NCI-H1417 treated with DMSO at 0.1 percent for 48 hours (cell line): ENCODE measurements at places on chromosomes 6 and 20.

GRCh38 chr20:19568128-19568527 is 189.9 kb upstream of the RIN2 start:
- DNase-seq = no peak

DNA sequence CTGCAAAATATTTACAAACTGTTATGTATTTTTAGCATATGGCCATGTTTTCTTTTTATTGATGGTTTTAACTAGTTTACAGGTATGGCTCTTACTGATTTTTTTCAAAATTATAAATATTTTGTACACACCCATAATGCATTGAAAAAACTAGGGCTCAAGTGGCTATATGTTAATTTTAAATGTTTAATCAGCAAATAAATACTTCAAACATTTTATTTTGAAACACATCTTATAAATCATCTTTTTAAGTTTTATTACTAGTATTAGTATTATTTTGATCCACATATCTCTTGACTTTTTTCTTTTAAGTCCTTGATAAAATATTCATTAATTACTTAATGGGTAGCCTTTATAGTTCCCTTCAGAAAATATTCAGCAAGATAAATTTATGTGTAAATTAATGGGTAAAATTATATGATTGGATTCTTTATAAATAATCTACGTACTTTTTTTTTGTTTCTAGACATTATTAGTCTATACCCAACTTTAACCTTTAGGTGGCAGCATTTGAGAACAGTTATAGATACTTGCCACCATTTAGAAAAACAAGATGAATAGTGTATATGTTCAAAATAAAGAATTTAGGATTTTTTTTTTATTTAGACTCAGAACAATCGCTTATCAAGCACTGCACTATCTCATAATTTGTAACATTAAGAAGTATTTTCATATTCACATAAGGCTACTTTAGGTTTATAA is 241.9 kb downstream of the ADGRB3 start:
- peak; percentile 15 for DNase-seq

DNA sequence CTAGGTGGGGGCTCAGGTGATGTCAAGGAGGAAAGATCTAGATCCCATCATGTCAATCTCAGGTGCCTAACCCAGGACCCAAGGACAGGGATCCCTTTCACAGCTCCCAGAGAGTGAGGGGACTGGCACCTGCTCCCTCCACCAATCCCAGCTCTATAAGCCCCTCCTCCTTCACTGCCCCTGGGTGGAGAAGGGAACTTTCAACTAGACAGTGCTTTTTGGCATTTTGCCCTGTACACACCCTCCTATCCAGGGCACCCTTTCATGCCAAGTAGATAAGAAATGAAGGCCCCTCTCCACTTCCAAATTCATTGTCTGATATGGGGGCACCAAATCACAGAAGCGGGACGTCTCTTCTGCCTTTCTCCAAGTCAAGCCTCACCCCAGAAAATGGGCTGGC is 61.6 kb downstream of the MDGA1 start:
- no peak for DNase-seq

DNA sequence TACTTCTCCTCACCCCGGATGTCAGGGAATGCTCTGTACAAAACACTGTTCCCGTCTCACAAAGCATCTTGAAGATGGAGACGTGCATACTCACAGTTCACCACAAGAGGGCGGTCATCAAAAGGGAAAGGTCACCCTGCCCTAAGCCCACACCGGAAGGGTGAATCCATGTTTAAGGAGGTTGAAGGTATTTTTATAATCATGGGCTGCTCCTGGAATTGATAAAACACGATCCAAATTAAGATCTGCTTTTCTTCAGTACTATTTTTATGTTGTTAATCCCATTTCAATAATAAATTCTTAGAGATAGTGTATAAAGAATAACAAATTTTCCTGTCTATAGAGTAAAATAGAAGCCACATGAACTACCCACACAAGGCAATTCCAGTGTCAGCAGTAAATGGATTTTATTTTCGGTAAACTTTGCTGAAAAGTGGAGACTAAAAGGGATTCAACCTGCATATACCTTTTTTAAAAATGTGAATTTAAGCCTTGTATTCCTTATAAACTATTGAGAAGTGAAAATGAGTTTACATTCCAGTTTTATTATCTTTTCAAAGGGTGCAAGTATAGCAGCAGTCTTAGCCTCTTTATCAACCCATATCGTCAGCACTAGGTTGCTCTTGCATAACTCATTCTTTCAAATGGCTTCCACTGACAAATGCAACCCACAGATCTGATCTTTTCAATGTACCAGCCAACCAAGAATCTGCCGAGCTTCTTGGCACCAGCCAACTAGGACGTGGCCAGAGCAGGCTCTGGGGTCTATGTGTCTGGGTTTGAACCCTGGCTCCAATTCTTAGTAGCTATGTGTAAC is 79.7 kb upstream of the MBOAT1 start:
- DNase-seq = peak; percentile 59

DNA sequence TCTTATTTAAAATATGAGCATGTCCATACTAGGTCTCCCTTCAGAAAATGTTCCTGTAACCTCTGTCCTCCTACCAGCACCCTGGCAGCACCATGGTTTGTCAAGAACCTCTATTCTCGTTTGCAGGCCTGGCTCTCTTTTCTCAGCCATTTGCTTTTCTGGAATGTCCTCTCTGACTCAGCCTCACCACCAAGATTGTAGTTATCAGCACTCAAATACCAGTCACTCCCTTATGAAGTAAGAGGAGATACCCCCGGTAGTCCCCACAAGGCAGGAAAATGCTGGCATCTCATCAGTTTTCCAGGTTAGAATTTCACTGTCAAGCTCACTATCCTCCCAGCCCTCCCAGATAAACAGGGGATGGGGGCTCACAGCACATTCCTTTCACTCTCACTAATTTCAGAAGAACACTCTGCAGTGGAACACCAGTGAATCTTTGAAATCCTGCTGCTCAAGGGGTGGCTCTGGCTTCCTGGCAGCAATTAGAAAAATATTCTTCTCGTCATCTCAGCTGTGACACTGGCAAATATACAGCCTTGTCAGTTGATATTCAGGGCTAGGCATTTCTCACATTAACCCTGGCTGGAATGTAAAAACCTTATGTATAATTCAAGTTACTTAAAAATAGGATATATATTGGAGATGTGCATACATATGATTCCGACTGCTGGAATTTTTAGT is 129.2 kb downstream of the TBX18 start:
- no peak for DNase-seq

DNA sequence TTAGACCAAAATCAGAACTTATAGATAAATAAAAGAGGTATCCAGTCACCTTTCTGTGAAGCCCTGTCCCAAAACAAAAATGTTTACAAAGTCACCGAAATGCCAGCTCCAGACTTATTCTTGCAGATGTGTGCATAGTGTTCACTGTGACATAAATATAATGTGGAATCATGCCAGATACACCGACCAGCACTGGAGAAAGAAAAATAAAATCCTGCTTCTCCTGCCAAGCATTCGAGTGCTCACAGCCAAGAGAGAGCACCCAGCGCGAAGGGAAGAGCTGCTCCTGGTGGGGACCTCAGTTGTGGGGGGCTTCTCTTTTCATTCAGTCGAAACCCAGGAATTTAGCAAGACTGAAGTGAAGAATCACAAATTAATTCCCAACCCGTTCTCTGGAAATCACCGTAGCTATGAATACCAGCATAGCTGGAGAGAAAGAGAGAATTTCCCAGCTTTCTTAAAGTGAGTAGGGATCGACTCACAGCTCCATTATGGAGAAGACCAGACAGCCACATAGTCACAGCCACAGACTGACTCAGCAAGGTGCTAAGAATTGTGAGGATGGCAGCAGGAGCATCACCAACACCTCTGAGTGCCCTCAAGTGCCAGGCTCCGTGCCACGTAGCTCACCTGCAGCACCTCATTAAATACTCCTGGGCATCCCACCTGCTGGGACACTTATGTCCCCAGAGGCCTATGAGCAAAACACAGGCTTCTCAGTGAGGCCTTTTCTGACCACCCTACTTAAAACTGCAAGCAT is 33.2 kb downstream of the BFSP1 start:
- DNase-seq = no peak

DNA sequence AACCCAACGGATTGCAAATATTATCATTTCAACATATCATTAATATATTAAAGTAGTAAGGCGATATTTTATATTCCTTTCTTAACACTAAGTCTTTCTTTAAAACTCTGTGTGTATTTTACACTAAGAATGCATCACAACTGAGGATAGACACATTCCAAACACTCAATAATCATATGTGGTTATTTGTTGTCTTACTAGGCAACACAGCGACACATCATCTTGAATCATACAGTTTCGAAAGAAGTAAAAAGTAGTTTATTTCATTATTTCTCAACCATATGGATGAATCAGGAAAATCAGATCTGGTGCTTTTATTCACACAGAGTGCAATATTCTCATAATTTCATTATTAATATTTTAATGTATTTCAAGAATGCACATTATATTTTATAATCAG is 662.4 kb downstream of the EPHA7 start:
- DNase-seq = no peak

GRCh38 chr6:10962673-10963072 is 75.8 kb downstream of the SYCP2L start:
- no peak for DNase-seq

DNA sequence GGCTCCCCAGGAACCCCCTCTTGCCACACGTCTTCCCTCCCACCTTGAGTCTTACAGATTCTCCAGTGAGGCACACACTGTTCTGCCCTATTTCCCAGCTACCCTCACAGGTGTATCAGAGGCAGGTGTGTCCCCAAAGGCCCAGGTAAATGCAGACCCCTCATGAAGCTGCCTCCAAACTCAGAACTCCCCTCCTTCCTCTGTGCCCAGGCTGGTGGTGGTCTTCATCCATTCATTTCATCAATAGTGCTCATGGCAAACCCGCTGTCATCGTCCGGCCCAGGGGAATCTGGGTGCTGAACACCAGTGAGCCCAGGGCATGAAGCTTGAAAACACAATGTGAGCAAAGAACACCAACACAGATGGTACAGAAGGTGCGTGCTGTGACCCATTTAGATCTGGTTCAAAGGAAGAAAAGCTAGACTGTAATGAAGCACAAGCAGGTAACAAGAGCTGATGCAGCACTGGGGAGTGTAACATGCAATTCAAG is 213.1 kb downstream of the SYNDIG1 start:
- DNase-seq = no peak

- no peak for DNase-seq
Observed at GRCh38 chr6:105936972-105937371, 149.2 kb upstream of the PRDM1 start.

GRCh38 chr6:111984516-111985201 is 69.2 kb upstream of the CCN6 start:
- no peak for DNase-seq

DNA sequence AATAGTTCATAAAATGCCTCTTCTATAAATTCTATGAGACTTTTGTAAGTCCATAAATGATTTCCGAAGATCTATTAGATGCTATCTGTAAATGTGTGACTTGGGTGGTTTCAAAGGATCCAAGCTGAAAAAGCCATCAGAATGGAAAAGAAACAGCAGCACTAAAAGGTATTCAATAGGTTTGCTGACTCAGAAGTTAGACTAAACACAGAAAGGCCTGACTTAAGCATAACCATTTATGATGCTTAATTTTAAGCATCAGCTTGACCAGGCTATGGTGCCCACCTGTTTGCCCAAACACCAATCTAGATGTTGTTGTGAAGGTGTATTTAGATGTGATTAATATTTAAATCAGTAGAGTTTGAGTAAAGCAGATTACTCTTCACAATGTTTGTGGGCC is 513.5 kb downstream of the TFAP2A start:
- no peak for DNase-seq

DNA sequence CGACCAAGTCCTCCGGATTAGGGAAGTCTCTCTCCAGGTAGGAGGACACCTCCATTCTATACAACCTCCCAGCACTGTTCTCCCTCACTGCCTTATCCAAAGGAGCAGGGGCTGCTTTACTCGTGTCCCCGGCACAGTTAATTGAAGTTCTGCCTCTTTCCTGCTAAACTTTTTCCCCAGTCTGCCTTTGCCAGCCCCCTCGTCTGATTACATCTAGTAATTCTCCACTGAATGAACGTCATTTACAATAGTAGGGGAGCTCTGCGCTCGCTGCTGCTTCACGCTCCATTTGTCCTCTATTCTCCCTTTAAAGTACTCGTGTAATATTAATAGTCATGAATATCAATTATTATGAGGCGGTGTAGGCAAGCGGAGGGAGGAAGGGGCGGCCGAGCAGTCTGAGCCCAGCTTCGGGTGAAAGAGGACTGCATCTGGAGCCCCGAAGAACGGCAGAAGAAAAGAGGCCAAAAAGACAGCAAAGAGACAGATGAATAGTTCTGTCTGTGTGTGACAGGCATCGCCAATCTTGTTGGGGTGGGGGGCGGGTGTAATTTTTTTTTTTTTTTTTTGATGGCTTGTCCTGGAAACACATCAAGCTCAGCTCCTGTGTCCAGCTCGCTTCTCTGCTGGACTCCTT is 2.9 kb downstream of the TFAP2B start:
- DNase-seq = no peak

DNA sequence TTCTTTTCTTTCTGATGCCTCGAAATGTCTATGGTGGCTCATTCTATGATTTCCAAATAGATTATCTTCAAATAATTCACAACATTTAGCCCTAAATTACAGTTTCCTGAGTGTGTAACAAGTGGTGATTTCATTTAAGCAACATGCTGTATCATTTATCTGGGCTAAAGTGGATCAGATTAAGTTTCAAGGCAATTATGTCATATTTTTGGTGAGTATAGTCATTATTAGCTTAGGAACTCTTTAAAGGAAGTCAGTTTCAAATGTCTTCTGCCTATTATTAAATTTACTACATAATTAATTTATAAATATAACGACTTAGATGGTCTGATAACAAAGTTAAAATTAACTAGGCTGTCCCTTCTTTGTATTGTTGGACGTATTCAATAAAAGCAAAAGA is 847.9 kb upstream of the FLRT3 start:
- DNase-seq = no peak

- DNase-seq = no peak
Observed at GRCh38 chr6:10307476-10307875, 107.4 kb downstream of the TFAP2A start.

GRCh38 chr20:38167851-38168760 is 3.0 kb upstream of the TGM2 start:
- no peak for DNase-seq

GRCh38 chr6:8059129-8059528 is 5.1 kb downstream of the BLOC1S5 start:
- DNase-seq = no peak

GRCh38 chr6:43516367-43516696 is 394 bp downstream of the YIPF3 start:
- DNase-seq = no peak

DNA sequence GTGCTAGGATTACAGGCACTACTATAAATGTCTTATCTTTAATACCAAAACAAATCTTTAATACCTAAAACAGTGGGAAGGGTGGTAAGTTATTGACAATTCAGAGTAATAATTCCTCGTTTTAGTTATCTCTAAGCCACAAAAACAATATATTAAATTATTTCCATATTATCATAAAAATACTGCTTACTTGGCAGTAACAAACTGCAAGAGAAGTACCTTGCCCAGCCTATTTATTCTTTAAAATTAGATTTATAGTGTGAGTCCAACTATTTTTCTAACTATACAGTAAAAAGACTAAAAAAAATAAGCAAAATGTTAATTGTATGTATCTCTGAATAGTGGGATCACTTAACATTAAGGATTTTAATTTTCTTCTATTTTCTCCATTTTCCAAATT is 123.2 kb downstream of the HACE1 start:
- DNase-seq = no peak

GRCh38 chr6:43428112-43428570 is 800 bp downstream of the ABCC10 start:
- no peak for DNase-seq
